ENCODE measurements at places on chromosomes 6 and 20. TPM values are rescaled to one million over a fixed set of nuclear protein-coding genes. Genes with fewer than 3 reads are reported as not detected.

- ATAC-seq: peak; percentile 56
These were observed 7.5 kb downstream of the CCM2L start for GRCh38 chr20:32017711-32018251.

- ATAC-seq: no peak
These were observed 106.9 kb downstream of the TRDN start for GRCh38 chr6:123529843-123530242.

- no peak for ATAC-seq
These were observed 2.9 kb upstream of the SOD2 start for GRCh38 chr6:159695984-159696383.

DNA sequence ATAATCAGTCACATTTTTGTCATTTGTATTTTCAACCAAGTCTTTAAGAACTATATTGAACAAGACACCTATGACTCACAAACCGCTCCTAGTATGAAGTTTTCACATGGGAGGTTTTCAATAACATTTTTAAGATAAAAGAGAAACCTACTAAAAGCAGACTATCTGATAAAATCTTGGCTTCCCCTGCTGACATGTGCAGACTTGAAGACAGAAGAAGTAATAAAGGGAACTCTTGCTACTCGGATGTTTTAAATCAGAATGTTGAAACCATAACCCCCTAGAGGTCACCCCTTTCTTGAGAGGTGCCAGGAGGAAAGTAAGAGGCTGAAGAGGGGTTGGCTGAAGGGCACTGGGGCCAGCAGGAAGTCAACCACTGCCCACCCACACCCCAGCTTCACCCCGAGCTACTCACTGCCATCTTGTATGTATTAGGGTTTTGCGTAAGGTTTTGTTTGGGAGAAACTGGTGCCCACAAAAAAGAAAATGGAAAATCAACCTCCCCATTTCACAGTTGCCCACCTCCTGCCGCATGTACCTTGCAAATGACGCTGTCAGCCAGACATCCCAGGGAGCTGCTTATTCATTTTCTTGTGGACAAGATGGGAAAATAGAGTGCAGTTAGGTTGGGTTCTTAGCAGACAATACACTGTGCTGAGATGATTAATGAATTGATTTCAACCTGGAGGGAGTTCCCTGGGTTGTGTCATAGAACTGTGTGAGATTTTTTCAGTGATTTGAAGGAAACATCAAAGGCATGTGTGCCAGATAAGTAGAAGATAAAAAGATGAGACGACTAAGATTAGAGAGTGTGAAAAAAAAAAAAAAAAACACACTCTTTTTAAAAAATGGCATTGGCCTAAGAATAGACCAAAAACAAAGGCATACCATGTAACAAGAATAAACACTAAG lies 83.2 kb upstream of the TAB2 start:
- ATAC-seq: no peak

- no peak for ATAC-seq
These were observed 44.8 kb downstream of the UBE2V1 start for GRCh38 chr20:50068041-50068651.

DNA sequence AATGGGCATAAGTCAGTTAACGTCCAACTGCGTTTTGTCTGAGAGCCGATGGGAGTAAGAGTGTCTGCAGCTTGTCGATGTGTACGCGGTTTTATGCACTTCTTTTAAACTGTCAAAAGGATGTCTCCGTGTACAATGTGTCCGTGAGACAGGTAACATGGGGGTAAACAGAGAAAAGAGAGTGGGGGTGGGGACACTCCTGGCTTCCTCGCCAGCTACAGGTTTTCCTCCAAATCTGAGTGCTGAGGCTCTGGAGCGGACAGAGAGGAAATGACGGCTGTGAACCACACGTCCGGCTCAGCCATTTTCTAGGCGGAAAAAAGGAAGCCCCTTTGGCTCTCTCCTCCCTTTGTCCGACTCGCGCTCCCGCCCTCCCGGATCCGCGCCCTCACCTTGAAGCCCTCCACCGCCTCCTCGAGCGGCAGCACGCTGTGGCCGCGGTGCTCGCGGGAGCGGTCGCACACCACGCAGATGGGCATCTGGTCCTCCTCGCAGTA lies 916 bp downstream of the TRIM27 start:
- no peak for ATAC-seq

The ARG1 gene
- total RNA-seq: not detected

The ALDH8A1 gene
- 0.16 TPM for total RNA-seq

The ACTL10 gene
- 2.0 TPM for total RNA-seq

The TRDN gene
- not detected for total RNA-seq

The PNLDC1 gene
- total RNA-seq: not detected

Data from esophagus mucosa (tissue), 1 donor.